ENCODE measurements at places on chromosomes 16 and 17. TPM values are rescaled to one million over a fixed set of nuclear protein-coding genes. Genes with fewer than 3 reads are reported as not detected.

DNA sequence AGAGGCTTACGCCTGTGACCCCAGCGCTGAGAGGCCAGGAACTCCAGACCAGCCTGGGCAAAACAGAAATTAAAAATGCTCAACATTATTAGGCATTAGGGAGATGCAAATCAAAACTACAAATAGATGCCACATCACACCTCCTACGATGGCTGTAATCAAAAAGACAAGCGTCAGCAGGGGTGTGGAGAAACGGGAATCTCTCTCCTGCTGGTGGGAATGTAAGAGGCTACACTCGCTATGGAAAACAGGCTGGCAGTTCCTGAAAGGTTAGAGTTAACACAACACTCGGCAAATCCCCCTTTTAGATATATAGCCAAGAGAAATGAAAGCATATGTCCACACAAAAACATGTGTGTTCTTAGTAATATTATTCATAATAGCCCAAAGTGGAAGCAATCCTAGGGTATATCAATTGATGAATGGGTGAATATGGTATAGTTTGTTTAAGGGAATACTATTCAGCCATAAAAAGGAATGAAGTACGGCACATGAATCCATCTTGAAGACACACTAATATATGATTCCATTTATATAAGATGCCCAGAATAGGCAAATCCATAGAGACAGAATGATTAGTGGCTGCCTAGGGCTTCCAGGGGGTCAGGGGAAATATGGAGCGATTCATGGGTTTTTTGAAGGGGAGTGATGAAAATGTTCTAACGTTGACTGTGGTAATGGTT is 1.8 kb upstream of the NPRL3 start:
- no peak for DNase-seq

- DNase-seq: no peak
Measured at GRCh38 chr16:83772806-83773205, 35.0 kb upstream of the HSBP1 start.

CDH11 gene
- 20.9 TPM for total RNA-seq

ITPRIPL2 gene
- total RNA-seq: 12.3 TPM

DNA sequence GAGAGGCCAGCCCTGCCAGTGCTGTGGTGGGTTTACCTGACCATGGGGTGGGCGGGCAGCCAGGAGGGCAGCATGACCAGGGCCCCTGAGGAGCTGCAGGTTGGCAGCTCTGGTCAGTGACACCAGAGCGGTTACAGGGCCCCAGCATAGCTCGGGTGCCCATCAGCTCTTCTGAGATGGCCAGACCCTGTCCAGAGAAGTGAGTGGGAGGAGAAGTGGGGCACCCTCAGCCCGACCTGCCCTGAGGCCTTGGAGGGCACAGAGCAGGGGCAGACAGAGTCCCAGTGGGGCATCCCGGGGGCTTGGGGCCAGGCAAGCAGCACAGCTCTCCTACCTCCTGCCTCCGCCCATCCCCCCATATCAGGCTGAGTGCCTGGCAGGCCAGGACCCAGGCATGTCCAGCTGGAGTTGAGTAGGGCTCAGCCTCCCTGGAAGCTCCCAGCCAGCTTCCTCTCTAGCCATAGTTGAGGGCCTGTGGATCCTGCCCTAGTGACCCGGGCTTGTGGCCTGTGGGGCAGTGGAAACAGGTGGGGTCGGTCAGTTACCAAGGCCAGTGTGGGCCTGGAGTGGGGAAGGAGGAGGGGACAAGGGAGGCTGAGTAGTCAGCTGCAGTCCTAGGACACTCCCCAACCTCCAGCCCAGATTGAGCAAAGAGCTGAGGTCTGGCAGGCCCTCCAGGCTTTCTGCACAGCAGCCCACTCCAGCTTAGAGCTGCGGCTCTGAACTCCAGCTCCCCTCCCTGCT is 83.5 kb downstream of the AMFR start:
- DNase-seq: no peak

CES5A gene
- not detected for total RNA-seq

GRCh38 chr17:10798332-10798749 is 5.6 kb downstream of the TMEM238L start:
- no peak for DNase-seq

DNA sequence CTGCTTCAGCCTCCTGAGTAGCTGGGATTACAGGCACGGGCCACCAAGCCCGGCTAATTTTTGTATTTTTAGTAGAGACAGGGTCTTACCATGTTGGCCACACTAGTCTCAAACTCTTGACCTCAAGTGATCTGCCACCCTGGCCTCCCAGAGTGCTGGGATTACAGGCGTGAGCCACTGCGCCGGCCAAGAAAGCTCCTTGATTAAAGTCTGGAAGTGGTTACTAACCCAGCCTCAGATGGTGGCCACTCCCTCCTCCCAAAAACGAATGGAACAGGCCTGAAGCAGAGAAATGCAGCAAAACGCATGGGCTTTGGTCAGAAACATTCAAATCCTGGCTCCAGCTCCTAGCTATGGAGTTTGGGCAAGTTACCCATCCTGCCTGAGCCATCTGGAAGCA is 11.3 kb downstream of the FKBP10 start:
- no peak for DNase-seq

QRICH2 gene
- total RNA-seq: 2.4 TPM

DNA sequence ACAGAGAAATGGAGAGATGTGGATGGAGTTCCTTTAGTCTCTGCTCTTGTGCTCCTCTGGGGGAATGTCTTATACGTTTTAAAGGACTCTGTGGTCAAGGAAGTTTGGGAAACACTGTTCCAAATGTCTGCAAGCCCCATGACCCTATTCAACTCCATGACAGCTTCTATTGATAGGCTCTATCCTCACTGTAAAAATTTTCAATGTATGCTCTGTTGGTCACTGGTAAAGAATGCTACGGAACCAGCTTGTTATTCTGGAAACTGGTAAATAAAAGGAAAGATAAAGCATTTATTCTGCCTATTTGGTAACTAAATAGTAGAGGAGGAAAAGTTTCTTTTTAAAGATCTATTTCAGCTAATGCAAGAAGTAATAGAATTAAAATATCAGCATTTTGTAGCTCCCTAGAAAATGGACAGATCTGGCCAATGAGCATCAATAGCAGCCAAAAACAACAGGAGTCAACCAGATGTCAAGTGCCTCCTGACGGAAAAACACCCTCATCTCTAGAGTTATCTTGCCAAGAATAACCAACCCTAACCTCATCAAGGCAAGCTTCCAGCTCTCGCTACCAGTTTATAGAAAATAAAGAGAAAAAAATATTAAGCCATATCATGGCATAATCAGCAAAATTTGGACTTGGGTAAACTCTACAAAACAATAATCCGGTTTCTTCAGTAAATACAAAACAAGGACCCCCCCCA is 16.1 kb downstream of the GDE1 start:
- DNase-seq: no peak

DLX3 gene
- not detected for total RNA-seq

- no peak for DNase-seq
Measured at GRCh38 chr16:27232901-27233625, 29.7 kb downstream of the KDM8 start.

CLDN9 gene
- 1.2 TPM for total RNA-seq

DNA sequence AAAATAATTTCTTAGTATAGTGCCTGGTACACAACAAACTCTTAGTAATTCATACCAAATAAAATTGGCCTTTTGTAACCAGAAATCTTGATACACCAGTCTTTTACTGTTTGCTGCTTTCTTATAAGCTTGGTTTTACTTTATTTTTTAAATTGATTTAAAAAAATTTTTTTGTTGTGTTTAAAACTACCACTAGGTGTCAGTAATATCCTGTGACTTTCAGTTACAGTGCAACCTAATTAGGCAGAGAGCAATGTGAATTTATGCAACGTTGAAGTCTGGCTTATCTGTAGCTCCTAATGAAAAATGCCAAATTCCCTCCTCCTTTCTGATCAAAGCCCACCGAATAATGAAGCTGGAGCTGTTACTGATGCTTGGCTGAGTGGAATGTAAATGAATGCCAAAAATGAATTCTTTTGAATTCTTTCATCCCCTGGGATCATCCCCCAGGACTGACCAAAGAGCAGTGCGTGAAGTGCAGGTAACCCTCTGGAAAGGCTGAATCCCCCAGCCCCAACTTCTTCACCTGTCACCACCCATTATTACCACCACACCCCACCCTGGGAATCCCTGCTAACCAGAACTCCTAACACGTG is 3.8 kb downstream of the ERCC4 start:
- no peak for DNase-seq

GRCh38 chr17:8212312-8213180 is 2.2 kb upstream of the AURKB start:
- no peak for DNase-seq

DNA sequence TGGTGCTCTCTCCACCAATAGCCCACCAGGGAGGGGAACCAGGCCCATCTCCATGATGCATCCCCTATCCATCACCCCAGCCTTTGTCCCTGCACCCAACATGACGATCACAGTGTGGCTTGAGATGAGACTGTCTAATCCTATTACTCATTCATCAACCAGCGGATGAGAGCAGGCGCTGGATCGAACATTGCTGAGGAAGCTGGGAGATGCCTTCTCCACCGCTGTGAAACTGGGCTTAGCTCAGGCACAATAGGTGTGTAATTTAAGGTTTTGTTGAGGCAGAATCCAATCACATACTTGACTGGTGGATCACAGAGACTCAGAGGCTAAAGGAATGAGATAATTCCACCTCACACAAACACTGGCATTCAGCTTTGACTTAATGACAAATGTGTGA is 64.6 kb upstream of the IRX3 start:
- no peak for DNase-seq

SLC52A1 gene
- not detected for total RNA-seq
